HCEC 1CT (cell line): ENCODE measurements at places on chromosomes 5 and 9.

GRCh38 chr5:173568703-173569102 is 47.7 kb downstream of the BOD1 start:
- no peak for DNase-seq

GRCh38 chr9:121073038-121073437 is 1.7 kb upstream of the CNTRL start:
- DNase-seq: peak; percentile 32

DNA sequence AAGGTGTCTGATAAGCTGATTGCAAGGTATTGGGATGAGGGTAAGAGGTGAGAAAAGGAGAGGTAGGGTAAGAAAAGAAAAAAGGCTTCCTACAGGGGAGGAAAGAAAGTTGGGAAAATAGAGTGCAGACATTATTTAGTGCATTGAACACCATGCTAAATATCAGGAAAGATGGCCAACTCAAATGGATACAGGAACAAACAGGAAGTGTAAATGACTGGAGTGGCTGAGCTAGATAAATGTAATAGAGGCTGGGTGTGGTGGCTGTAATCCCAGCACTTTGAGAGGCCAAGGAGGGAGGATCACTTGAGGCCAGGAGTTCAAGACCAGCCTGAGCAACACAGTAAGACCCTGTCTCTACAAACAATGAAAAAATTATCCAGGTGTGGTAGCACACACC is 32.2 kb downstream of the OTP start:
- no peak for DNase-seq

GRCh38 chr9:75833778-75834177 is 56.7 kb upstream of the PCSK5 start:
- DNase-seq: no peak

GRCh38 chr9:128247226-128247803 is 28.5 kb downstream of the GOLGA2 start:
- DNase-seq: no peak

DNA sequence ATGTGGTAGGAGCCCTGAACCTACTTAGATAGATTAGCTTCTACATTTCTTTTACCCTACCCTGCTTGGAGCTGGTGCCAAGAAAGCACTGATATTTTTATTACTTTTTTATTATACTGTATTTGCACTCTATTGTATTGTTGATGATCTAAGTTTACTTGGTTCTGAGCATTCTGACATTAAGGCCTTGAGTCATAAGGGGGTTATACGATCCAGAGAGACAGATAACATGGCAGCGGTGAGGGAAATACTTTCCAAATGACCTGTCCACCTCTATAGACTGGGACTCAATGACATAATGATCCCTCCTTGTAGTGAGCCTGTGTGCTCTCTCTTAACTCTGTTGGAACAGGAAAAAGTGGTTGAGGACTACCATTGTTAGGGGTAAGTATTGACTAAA is 176.3 kb downstream of the MAN2A1 start:
- DNase-seq: peak; percentile 77

- no peak for DNase-seq
Measured at GRCh38 chr5:72228960-72229359, 91.1 kb downstream of the MRPS27 start.

GRCh38 chr9:105205787-105206495 is 38.5 kb upstream of the SLC44A1 start:
- peak; percentile 95 for DNase-seq

DNA sequence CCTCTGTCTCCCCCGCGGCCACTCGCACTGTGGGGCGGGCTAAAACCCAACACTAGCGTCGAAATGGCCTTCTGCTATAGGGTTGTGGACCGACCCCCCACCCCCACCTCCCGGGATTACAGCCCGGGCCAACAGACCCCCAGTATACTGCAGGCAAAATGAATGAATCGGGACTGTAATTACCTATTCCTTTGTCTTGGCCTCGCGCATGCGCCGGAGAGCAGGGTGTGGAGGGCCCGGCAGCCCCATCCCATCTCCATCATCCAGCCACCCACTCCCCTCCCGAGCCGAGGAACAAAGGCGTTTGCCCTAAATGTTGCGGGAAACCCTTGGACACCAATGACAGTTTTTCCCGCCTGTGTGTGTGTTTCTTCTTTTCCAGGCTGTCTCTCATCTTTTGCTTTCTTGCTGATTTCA is 1.6 kb downstream of the BASP1 start:
- DNase-seq: no peak

GRCh38 chr5:173479711-173480110 is 136.7 kb downstream of the BOD1 start:
- no peak for DNase-seq

DNA sequence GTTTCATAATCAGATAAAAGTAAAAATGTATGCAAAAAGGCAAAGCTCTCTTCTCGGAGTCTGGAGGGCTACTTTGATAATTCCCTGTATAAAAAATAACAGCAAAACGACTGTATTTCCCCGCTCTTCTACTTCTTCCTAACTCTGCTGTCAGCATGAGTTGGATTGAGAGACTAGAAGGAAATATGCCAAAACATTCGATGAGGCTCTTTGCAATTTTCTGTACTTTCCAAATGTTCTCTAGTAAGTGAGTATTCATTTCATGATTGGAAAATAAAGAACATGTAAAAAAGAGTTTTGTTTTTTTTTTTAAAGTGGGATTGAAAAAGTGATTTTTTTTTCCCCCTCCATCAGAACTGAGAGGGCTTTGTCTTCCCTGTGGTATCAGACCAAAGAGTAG is 677.5 kb downstream of the ACTL7B start:
- DNase-seq: no peak
